Pancreas (tissue), 10 donors: ENCODE measurements at places on chromosomes 3 and 15.

DNA sequence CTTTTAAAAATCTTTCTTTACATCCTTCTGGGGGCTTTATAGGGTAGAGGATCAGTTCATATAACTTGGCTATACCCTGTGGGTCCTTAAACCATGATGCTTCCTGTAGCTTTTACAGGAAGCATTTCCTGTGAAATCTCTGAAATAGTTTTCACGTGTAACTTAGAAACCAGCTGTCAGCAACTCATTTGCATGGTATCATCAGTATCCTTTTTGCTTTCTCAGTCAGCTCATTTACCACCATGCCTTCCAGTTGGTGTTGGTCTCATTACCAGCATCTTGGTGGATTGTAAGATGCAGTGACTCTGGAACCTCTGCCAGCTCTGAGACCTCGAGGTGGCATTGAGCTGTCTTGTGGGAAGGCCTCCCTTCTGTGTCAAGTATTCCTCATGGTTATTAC, 96.7 kb upstream of the MYZAP start:
- no peak for DNase-seq

DNA sequence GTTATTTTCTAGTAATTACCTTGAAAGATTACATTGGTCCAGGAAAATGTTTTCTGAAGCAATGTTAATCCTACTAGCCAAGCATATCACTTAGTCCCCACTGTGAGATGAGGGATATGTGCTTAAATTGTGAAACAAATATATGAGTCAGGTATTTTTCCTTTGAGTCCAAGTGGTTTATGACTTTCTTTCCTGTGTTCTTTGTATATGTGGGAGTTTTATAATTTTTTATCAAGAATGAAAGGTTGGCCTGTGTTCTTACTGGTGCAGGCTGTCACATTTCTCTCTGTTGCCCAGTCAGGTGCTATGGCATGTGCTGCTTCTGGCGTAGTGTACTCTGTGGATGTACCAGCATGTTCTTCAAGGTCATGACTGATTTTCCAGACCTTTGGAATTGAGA, 147.4 kb downstream of the CMSS1 start:
- no peak for DNase-seq

DNA sequence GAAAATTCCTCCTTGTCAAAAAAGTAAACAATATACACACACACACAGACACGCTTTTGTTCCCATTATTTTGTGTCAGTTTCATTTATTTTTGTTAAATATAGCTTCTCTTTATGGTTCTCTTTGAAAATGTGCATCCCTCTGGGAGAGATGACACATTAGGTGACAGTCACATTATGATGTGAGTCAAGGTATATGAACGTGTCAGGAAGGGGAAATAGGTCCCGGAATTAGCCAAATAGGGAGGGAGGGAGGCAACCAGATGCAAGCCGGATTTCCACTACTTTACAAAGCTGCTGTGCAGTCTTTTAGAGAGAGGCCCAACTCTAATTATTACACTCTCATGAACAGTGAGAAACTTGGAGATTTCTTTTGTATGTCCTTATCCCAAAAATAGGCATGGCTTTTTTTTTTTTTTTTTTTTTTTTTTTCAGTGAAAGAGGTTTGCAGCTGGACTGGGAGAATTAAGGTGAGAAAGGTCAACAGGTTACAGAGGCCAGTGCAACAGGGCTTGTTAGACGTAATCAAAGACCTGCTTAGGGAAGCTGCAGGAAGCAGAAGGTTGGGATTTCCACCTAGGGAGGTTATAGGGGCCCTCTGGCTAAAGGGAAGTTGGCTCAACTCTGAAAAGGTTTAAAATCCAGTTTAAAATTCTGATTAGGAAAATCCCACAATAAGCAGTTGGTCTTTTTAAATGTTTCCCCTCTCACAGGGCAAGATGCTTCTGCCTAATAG, 240.5 kb upstream of the UBE2E1 start:
- no peak for DNase-seq

DNA sequence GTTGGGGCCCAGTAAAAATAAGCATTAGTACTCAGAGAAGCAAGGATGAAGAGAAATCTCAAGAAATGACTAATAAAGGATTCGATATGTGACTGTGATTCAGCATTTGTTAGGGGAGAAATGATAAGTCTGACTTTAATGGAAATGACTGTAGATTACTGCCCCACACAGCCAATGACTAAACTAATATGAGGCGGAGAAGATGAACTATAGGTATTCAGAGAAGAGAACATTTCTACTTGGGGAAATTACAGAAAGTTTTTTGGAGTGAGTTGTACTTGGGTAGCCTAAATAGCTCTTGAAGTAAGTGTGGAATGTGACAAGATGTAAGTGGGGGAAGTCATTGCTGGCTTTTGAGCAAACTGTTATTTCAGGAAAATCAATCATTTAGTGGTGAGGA, 380.0 kb downstream of the PDCD6IP start:
- no peak for DNase-seq

- DNase-seq = no peak
Measured at GRCh38 chr15:69815793-69816192, 281.9 kb downstream of the TLE3 start.

DNA sequence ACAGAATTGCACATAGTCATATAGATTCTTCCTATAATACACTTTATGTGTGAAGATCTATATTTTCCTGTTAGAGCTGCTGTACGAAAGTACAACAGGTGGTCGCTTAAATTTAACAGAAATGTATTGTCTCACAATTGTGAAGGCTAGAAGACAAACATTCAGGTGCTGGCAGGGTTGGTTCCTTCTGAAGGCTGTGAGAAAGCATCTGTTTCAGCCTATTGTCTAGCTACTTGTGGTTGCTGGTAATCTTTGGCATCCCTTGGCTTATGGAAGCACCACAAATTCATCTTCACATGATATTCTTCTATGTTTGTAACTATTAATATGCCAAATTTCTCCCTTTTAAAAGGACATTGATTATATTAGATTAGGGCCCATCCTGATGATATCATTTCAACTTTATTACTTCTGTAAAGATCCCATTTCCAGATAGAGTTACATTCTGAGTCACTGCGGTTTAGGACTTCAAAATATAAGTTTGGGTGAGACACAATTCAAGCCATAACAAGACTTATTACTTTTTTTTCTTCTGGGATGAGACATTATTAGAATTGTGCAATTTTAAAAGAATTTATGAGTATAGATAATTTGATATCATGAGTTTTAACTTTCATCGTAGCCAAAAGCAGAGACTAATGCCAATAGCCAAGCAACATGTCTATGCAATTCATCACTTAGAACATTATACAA, 248.1 kb upstream of the BCHE start:
- DNase-seq = no peak

GRCh38 chr3:123102826-123103225, 36.0 kb downstream of the PDIA5 start:
- DNase-seq = no peak

DNA sequence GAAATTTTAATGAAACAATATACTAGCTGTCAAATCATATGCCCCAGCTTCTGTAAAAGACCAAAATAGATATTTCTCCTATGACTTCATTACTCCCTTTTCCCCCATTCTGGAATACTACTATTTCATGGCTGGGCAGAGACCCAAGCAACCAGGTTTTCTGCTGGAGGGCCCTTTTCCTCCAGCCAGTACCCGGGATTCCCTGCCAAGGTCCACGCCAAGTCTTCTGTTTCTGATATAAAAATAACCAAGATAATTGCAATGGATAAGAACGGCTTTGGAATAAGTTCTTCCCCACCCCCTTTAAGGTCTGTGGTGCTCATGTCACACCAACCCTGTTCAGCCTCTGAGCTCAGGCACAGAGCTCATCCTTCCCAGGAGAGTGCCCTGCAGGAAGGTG, 17.2 kb upstream of the NMNAT3 start:
- DNase-seq = no peak

GRCh38 chr3:29922992-29923746, 642.3 kb downstream of the RBMS3 start:
- no peak for DNase-seq
